ENCODE measurements at places on chromosomes 4 and X.

GRCh38 chr4:69697536-69698242, 44.6 kb upstream of the UGT2A1 start:
- DNase-seq: no peak

DNA sequence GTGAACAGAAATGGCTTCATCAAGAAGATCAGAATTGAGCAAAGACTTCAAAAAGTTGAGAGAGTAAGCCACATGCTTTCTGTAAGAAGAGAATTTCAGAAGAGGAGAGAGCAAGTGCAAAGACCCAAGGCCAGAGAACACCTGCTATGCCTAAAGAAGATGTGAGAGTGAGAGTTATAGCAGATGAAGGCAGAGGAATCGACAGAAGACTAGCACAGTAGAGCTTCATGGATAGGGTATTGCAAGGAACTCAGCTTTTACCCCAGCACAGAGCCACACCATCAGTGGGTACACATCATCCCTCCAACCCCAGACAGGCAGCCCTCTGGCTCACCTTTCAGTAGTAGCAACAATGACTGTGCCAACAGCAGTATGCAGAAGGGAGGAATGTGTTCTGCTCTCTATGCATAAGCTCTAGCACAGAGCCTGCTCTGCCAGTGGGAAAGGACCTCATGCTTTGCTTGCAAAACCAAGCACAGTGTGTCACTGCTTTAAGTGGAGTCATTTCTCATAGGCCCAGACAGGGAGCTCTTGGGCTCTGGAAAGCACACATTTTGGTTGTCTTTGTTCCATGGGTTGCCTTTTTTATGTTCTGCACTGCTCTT, 318.6 kb downstream of the NAF1 start:
- DNase-seq: no peak

DNA sequence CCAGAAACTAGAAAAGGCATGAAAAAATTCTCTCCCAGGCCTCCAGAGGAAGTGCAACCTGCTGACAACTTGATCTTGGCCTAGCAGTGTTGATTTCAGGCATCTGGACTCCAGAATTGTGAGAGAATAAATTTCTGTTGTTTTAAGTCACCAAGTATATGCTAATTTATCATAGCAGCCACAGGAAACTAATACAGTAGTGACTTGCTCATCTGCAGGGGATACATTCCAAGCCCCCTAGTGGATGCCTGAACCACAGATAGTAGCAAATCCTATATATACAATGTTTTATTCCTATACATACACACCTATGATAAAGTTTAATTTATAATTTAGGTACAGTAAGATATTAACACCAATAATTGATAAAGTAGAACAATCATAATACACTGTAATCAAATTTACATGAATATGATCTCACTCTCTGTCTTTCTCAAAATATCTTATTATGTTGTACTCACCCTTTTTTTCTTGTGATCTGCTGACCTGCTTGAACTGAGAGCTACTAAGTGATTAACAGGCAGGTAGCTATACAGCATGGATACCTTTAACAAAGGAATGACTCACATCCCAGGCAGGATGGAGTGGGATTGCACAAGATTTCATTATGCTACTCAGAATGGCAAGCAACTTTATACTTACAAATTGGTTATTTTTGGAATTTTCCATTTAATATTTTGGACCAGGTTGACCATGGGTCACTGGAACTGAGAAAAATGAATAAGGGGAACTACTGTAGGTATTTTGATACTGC, 501.1 kb downstream of the KCNIP4 start:
- no peak for DNase-seq

- no peak for DNase-seq
Observed at GRCh38 chr4:157992038-157992705, 180.7 kb downstream of the GASK1B start.

Data from GM12891 (cell line).